SHP77 treated with DMSO at 0.1 percent for 48 hours (cell line): ENCODE measurements at places on chromosomes 12 and 14.

DNA sequence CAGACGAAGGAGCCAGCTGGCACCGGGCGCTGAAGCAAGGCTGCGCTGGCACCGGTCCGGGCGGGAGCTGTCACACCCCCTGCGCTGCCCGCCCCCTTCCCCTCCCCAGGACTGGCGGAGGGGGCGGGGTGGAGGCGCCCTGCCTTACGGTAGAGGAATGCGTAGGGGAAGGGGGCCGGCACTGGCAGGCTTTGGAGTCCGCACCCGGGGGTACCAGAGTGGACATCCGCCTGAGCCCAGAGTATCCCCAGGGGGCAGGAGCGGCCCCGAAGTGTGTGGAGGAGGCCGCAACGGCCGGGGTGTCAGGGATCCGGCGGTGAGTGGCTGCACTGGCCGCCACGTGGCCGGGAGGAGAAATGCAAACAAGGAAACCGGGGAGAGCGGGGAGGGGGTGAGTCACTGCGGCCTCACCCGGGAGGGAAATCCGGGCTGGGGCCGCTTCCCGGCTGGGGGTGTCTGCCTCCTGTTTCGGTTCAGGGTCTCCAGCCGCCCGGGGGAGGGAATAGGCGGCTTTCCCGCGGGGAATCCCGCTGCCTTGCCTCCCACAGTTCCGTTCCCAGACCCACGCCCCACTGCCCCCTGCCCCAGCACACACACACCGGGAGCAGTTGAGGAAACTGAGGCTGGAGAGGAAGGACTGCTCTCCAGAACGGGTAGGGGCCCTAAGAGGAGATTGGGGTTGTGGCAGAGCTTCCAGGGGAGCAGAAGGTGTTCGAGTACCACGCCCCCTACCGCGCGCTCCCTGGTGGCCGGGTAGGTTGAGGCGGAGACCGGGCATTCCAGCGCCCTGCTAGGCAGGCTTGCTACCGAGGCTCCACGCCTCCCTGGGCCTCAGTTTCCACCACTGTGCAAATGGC is at the start of gene RAPGEF3:
RAPGEF3 (minus strand) TSS at position 47 of the 857 bp plus-strand sequence. CDS start 324 bp downstream, outside the sequence.
- no peak for DNase-seq

GRCh38 chr14:68447581-68448251 is 345.2 kb downstream of the ZFP36L1 start:
- DNase-seq, result no peak

GRCh38 chr14:97411938-97412612 is 614.9 kb downstream of the VRK1 start:
- DNase-seq, result no peak

GRCh38 chr12:4272424-4273272 is 914 bp upstream of the CCND2 start:
- no peak for DNase-seq

DNA sequence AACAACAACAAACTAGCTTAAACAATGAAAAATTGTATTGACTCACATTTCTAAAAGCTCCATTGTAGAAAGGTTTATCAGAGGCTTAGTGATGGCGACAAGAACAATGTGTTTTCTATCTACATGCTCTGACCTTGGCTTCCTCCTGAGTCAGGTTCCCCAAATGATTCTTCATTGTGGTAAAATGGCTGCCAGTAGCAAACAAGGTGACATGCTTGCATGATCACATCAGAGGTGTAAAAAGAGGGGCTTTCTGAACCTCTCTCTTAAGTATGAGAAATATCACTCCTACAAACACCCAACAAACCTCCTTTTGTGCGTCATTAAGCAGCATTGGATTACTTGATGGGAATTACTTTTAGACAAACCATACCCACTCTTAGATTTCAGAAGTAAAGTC is 252.4 kb upstream of the SYT1 start:
- DNase-seq, result no peak

GRCh38 chr14:24052656-24053547 is 1.1 kb downstream of the CARMIL3 start:
- no peak for DNase-seq

DNA sequence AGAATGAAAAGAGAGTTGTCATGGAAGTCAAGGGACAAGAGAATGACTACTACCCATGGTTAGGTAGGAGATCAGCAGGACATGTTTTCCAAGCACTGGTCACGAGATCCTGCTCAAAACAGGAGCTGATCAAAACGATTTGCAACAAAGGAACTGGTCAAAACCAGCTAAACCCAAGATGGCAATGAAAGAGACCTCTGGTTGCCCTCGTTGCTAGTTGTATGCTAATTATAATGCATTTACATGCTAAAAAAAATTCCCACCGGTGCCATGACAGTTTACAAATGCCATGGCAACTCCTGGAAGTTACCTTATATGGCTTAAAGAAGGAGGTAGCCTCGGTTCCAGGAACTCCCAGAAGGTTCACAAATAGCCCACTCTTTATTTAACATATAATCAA is 95.0 kb upstream of the OTX2 start:
- DNase-seq, result no peak

GRCh38 chr12:88552610-88553079 is 27.6 kb downstream of the KITLG start:
- DNase-seq, result no peak

- DNase-seq, result no peak
These were observed 32.7 kb upstream of the NAP1L1 start for GRCh38 chr12:76117067-76117691.

GRCh38 chr12:22600181-22600580 is 24.8 kb upstream of the ETNK1 start:
- no peak for DNase-seq

DNA sequence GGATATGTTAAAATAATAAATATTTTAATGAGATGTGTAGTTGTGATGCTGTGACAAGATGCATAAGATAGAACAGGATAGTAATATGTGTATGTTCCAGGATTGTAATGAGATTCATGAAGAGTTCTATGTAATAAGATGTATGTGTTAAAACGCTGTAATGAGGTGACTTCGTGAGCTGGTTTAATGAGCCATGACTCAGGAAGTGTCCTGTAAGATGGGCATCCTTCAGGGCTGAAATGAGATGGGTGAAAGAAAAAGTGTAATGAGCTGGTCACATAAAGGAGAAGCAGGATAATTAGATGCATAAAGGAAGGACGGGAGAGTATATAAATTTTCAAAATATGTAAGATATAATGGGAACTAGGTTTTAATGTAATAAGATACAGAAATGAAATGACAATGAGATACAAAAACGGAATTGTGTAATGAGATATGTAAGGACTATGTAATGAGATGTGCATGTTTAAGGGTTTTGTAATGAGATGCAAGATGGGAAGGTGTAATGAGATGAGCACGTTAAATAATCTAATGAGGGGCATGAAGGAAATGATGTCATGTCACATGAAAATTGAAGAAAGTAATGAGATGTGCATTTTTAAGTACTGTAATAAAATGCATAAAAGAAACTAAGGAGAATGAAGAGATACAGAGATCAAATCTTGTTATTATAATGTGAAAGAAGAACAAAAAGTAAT is 524.8 kb upstream of the STXBP6 start:
- DNase-seq, result no peak

GRCh38 chr12:93197067-93197593 is 180.6 kb upstream of the NUDT4 start:
- DNase-seq, result no peak

DNA sequence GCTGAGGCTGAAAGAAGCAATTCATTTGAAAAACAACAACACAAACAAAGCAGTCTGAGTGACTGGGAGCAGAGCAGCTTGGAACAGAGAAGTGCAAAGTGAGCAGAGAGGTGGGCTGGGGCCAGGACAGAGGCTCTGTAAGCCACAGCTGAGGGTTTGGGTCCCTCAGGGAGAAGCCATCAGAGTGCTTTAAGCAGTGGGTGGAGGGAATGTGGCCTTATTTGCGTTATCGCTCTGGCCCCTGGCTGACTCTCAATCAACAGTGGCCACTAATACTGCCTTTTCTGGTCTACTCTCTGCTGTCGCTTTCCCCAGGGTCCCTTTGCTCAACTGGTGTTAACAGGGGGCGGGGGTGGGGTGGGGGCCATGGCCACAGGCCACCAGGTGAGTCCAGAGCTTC is 44.2 kb downstream of the IRF2BPL start:
- no peak for DNase-seq

GRCh38 chr12:109393437-109394345 is 46.0 kb downstream of the MYO1H start:
- peak; percentile 28 for DNase-seq

- no peak for DNase-seq
These were observed 13.1 kb downstream of the COPZ1 start for GRCh38 chr12:54337854-54338650.

- no peak for DNase-seq
These were observed 83.8 kb upstream of the DUSP6 start for GRCh38 chr12:89436062-89436461.

DNA sequence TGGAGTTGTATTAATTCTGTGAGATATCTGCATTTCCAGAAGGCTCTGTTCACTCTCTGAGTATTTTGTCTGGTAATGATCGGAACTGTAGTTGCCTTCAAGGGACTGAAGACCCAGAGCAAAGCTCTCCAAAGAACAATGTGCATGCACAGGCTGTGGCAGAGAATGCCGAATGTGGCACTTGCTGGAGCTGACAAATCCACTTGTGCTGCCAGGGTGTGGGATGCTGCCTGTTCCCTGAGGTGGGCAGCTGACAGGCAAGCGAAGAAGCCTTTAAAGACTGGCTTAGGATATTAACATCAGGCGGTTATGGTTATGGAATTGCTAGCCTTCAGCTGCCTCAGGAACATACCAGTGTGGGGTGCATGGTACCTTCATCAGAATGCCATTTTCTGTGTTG is 419.9 kb upstream of the ATP2B1 start:
- DNase-seq, result peak; percentile 6

DNA sequence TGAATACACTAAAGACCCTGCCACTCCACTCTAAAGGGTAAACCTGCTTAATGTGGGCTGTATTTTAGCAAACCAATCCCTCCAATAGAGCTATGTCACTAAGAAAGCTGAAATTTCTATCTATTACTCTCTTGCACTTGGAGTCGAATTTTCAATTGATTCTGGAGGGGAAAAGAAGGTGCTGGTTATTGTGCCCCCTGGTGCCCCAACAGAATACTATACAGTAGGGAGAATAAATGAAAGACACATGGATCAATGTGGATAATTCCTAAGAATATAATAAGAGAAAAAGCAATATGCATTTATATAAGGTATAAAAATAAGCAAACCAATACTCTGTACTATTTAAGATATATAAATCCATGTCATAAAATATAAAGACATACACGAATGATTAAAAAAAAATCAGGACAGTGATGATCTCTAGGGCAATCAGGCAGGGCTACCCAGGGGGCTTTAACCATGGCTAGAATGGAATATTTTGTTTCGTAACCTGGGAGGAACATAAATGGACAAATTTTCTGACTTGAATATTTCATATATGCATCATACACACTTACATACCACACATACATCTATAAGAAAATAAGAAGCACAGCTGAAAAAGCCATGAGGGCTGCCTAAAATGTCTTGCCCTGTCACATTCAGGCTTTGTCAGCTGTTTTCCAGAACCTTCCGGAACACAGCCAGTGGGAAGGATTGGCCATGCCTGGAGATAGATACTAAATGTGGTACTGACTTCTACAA is 54.4 kb downstream of the EFCAB11 start:
- no peak for DNase-seq

- no peak for DNase-seq
These were observed 256.6 kb upstream of the PPFIA2 start for GRCh38 chr12:82015623-82016347.

DNA sequence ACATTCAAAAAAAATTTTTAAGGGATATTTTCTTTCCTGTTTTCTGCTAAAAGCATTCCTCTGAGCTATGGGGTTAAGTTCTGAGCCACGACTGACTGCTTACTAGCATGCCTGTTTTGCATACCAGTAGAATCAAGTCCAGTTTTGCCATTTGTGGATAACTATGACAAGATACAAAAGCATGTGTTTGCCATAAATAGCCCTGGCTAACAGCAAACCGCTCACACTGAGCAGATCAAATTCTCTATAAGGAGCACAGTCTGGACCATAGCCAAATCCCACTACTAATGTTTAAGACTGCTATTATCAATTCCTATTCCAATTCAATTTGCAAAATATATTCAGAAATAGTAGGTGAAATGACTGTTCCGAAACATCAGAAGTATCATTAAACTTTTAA is 3.2 kb downstream of the CFL2 start:
- DNase-seq, result peak; percentile 38

DNA sequence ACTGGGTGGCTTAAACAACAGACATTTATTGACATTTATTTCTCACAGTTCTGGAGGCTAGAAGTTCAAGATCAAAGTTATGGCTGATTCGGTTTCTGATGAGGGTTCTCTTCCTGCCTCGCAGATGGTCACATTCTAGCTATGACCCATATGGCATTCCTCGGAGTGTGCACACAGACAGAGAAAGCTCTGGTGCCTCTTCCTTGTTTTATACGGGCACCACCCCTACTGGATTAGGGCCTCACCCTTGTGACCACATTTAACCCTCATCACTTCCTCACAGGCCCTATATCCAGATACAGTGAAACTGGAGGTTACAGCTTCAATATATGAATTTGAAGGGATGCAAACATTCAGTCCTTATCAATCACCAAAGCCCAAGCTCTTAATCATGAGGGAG is 77.0 kb upstream of the OVCH1 start:
- DNase-seq, result no peak

GRCh38 chr12:91889910-91890309 is 255.7 kb downstream of the BTG1 start:
- no peak for DNase-seq

DNA sequence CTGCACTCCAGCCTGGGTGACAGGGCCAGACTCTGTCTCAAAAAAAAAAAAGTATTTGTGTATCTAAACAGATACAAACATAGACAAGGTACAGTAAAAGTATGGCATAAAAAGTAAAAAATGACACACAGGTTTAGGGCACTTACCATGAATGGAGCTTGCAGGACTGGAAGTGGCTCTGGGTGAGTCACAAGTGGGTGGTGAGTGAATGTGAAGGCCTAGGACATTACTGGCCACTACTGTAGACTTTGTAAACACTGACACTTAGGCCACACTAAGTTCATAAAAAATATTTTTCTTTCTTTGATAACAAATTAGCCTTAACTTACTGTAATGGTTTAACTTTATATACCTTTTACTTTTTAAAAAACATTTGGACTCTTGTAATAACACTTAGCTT is 38.0 kb upstream of the EIF5 start:
- no peak for DNase-seq
